ENCODE measurements at places on chromosomes 1 and 21. TPM values are rescaled to one million over a fixed set of nuclear protein-coding genes. Genes with fewer than 3 reads are reported as not detected.

DNA sequence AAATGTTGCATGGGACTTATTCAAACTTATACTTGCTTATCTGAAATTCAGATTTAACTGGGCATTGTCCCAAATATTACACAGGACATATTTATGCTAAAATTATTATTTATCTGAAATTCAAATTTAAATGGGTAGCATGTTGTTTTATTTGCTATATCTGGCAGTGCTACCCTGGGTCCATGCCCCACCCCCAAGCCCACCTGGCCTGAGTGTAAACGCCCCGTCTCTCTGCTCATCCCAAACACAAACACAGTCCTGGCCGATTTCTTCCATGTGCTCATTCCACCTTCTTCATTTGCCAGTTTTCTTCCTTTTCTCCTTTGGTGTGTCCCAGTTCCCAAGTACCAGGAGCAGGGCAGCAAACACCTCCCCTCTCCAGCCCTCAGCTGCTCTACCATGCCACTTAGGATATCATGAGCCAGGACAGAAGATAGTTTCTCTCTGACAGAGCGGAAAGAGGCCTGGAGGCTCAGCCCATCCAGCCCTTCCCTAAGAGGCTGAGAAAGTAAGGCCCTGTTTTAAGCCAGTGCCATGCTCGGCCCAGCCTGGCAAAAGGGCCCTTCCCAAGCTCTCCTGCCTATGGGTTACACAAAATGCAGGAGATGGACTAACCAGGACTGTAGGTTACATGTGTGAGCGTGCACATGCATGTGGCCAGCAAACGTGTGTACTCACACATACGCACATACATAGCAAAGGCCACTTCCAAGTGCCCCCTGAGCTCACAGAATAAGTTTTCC is 69.5 kb downstream of the UBE2T start:
- H3K4me1 ChIP-seq, result no peaks in the 10 kb centered on the region
- no peaks in the 10 kb centered on the region for H3K36me3 ChIP-seq
- DNase-seq, result no peak
- H3K27me3 ChIP-seq, result no peaks in the 10 kb centered on the region
- no peak overlapping the region for H3K4me3 ChIP-seq

GRCh38 chr1:191629836-191630235 is 528.4 kb upstream of the RGS18 start:
- H3K27me3 ChIP-seq, result no peaks in the 10 kb centered on the region
- H3K4me1 ChIP-seq, result no peaks in the 10 kb centered on the region
- no peaks in the 10 kb centered on the region for H3K36me3 ChIP-seq
- DNase-seq, result no peak
- no peak overlapping the region for H3K4me3 ChIP-seq
- no peak overlapping the region for H3K27ac ChIP-seq

- no peaks in the 10 kb centered on the region for H3K4me1 ChIP-seq
- H3K4me3 ChIP-seq, result no peak overlapping the region
Observed at GRCh38 chr1:18385239-18385790, 95.4 kb upstream of the KLHDC7A start.

DNA sequence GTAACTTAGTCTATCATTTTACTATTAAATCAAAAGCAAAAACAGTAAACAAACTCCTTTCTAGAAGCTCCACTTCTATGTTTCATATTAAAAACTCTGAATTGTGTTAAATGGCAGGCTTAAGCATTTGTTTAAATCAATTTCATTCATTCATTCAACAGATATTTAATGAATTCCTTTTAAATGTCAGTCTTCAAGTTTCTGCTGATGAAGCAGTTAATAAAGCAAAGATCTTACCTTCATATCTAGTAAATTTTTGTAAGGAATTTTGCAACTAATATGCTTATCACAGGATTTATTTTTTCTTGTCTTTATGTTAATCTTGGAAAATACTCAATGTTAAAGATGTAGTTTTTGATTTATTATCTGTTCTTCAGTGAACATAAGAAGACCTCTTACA is 54.1 kb upstream of the RGS18 start:
- no peak overlapping the region for H3K4me3 ChIP-seq
- H3K4me1 ChIP-seq, result no peaks in the 10 kb centered on the region
- H3K36me3 ChIP-seq, result no peaks in the 10 kb centered on the region
- no peaks in the 10 kb centered on the region for H3K27me3 ChIP-seq
- no peak overlapping the region for H3K27ac ChIP-seq
- no peak for DNase-seq

DNA sequence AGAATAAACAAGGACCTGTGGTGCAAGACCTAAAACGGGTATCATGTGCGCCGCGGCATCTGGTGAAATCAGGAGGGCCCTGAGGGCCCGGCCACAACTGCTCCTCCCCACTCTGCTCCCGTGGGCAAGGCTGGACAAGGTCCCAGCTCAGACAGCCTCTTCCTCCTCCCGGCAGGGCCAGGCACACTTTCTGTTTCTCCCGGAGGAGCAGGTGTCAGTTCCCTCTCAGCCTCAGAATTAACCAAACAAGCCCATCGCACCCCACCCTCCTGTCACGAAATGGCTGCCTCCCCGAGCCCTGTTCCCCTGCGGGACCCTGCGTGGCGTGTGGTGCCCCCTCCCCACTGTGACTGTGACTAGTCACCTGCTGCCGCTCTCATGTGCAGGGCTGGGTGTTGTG is 15.2 kb downstream of the PTTG1IP start:
- no peaks in the 10 kb centered on the region for H3K4me1 ChIP-seq
- no peak for DNase-seq
- no peaks in the 10 kb centered on the region for H3K36me3 ChIP-seq
- H3K27ac ChIP-seq, result no peak overlapping the region

DNA sequence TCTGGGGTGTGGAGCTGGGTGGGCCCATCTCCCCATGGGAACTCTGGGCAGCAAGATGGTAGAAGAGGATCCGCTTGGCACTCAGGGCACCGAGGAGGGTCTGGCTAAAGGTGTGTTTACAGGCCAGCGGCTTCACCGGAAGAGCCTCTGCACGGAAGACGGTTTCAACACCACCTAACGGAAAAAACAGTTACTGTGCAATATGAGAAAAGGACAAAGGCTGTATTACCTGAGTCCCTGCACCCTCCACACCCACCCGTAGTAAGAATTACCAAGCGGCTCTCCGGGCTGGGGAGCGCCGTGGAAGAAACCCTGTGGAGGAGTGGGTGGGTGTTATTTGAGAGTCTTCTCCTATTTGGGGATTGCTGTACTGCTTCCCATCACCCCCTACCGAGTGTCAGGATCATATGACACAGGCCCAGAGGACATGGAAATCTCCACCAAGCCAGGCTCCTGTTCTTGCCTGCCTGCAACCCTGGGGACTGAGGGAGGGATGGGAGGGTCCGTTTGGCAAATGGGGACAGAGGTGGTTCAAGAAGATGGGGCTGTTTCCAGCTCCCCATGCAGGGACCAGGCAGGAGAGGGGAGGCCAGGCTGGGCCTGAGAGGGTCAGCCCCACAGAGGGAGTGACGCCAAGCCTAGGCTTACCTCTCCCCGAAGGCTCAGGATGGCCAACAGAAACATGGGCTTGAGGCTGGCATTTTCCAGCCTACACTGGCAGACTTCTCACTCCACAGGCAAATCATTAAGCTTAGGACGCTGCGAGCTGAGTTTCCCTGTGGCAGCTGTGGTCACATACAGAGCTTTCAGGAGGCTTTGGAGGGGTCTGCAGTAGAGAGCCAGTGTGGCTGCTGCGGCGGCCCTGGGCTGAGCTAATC is 203.5 kb upstream of the TMEM51 start:
- no peaks in the 10 kb centered on the region for H3K27me3 ChIP-seq
- no peaks in the 10 kb centered on the region for H3K4me1 ChIP-seq
- H3K36me3 ChIP-seq, result no peaks in the 10 kb centered on the region
- H3K27ac ChIP-seq, result no peak overlapping the region
- no peak for DNase-seq
- no peak overlapping the region for H3K4me3 ChIP-seq

Gene ST6GALNAC5
- total RNA-seq, result not detected

Gene C1QB
- total RNA-seq, result 183 TPM

Gene KCNA3
- 1.4 TPM for total RNA-seq

Gene CASZ1
- 3.5 TPM for total RNA-seq

Gene ITGB2
- 20.2 TPM for total RNA-seq
